Tibial nerve (tissue), 4 donors: ENCODE measurements at places on chromosomes 7 and 10.

GRCh38 chr10:86802473-86803108 is 46.2 kb downstream of the BMPR1A start:
- DNase-seq, result no peak

DNA sequence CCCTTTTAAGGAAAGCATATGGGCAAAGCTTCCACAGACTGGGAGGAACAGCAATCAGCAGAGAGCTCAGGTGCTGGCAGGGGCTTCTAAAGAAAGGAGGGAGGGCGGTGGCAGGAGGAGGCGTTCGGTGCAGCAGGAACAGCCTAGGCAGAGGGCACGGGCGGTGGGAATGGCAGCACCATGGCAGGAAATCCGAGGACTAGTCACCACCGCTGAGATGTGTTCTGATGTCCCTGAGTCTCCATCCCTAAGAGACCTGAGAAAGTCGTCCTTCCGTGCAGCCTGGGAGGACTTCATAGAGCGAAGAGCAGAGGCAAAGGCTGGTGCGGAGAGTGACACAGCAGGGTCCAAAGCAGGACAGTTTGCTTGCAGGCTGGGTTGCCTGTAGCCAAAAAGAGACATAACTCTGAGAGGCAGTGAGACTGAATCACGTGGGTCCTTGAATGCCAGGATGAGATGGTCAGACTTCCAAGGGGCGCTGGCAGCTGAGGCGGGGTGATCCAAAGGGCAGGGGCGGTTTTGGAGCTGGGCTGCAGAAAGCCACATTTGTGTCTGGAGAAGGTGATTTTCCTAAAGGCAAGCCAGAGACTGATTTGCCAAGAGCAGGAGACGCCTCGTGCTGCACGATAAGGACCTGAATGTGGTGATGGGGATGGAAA is 35.8 kb upstream of the GRID1 start:
- no peak for DNase-seq

- DNase-seq, result no peak
These were observed 291.0 kb upstream of the KMT2E start for GRCh38 chr7:104723001-104723400.

DNA sequence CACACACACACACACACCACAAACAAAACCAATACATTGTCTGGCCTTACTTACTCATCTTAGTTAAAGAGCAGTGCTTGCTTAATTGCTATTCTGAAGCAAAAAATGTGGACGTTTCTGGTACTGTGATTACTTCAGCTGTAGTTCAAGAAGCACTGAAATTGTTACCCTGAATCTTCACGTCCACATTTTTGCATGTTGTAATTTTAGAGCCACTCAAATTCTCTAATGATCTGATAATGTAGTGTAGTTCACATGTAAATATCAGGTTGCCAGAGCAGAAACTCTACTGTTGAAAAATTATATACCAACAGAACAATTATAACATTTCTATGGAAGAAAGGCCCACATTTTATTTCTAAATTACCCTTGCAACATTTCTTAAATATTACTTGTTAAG is 1451.1 kb downstream of the GATA3 start:
- DNase-seq, result no peak

GRCh38 chr7:96331233-96331632 is 9.3 kb upstream of the SLC25A13 start:
- DNase-seq, result no peak

GRCh38 chr7:139871331-139871730 is 42.3 kb downstream of the TBXAS1 start:
- no peak for DNase-seq

- DNase-seq, result no peak
These were observed 94.9 kb downstream of the AKR1D1 start for GRCh38 chr7:138170959-138171703.

- DNase-seq, result no peak
These were observed 53.5 kb upstream of the TNS3 start for GRCh38 chr7:47635091-47636080.

- no peak for DNase-seq
These were observed 28.4 kb upstream of the RAPGEF5 start for GRCh38 chr7:22385326-22385725.

DNA sequence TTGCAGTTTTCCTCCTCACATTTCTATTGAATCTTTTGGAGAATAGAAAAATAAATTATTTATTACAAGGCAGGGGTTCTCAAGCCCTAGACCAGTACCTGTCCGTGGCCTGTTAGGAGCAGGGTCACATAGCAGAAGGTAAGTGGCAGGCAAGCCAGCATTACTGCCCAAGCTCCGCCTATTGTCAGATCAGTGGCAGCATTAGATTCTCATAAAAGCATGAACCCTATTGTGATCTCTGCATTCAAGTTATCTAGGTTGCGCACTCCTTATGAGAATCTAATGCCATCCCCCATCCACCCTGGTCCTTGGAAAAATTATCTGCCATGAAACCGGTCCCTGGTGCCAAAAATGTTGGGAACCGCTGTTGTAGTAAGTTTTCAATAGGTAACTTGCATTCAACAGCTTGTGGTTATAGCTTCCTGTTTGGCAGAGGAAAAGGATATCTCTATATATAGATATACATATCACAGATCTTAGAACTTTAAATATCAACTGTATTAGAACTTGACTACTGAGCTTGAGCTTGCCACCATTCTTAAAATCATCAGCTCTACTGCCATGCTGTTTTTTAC is 165.1 kb downstream of the AHR start:
- DNase-seq, result no peak

DNA sequence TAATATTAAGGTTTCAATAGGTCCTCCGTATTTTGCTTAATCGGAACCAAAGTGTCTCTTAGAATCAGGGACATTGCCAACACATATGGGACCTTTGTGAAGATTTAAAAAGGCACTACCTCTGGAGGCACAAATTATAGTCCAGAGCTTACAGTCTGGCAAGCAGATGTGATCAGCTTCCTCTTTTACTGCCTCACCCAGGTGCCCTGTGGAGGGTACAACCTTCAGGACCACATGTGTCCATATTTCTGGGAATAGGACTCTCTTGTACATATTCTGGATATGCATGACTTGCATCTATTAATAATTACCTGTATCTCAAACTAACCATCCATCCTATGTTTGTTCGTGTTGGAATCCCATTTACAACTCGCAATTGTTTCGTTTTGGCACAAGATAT is 60.0 kb downstream of the HGF start:
- DNase-seq, result no peak

- no peak for DNase-seq
These were observed 92.5 kb downstream of the TRRAP start for GRCh38 chr7:98970805-98971204.

- DNase-seq, result no peak
These were observed 53.4 kb downstream of the CFAP58 start for GRCh38 chr10:104406715-104407650.

- no peak for DNase-seq
These were observed 140.3 kb upstream of the LAMB4 start for GRCh38 chr7:108270385-108271015.

DNA sequence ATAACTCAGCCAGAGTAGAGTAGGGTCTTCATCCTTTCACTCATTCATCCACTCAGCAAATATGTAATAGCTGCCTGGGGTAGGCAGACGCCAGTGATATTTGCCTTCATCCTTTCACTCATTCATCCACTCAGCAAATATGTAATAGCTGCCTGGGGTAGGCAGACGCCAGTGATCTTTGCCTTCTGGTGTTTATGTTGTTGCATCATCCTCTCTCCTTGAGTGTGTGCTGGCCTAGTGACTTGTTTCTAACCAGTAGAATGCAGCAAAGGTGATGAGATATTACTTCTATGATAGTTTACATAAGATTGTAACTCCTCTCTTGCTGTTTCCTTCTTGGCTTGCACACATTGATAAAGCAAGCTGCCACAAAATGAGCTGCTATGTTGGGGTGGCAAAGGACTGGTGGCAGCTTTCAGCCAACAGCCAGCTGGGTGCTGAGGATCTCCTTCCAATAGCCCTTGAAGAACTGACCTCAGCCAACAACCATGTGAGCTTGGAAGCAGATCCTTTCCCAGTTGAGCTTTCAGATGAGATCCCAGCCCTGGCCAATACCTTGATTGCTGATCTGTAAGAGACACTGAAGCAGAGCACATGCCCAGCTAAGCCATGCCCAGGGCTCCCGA is 23.2 kb upstream of the MTPN start:
- no peak for DNase-seq

DNA sequence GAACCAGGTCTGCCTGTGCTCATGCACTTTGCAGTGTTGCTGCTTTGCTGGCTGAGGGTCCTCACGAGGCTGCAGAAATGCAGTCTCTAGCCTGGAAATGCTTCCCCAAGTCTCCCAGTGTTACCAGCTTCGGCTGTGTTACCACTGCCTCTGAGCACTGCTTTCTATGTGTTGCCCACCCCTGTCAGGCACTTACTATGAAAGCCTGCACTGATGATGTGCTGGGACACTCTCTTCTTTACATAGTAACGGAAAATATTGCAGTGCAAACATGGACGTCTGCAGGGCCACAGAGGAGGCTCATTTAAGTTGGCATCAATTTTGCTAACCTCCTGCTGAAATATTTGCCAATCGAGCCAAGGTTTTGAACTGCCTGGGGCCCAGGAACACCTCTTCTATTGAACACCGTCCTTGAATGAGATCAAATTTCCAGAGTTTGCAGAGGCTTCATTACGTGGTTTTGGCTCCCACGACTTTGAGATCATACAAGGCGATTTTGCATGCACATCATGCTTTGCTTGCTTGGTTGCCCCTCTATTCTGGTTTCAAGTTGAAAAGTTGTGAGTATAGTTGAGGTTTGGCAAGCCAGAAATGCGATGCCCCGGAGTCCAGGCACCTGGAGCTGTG is 404.7 kb upstream of the PODXL start:
- DNase-seq, result no peak

DNA sequence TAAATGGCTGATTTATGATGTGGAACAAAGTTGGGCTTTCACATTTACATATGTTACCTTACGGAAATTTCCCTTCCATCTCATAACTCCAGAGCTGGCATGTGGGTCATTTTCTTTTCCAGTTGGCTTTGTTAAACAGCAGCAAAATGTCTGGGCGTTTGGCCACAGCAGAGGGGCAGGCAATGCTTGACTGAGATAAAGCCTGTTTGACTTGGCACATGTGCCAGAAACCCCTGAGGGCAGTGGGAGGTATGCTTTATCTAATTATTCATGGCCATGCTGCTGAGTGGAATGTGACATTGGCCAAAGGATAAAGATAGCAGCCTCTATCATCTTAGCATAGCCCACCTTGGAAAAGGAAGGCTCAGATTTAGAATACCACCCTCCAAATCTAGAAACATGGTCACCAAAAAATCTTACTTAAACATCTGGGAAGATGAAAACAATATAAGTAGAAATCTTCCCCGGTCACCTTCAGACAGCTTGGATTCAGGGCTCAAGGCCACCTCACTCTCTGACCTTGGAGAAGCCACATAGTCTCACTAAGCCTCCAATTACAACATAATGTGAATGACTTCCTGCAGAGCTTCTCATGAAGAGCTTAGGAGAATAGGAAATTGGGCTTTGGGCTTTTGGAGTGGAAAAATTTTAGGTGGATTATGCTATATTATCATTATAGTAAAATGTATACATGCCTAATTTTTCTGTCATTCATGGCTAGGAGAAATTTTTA is 101.5 kb downstream of the GRM3 start:
- DNase-seq, result no peak

DNA sequence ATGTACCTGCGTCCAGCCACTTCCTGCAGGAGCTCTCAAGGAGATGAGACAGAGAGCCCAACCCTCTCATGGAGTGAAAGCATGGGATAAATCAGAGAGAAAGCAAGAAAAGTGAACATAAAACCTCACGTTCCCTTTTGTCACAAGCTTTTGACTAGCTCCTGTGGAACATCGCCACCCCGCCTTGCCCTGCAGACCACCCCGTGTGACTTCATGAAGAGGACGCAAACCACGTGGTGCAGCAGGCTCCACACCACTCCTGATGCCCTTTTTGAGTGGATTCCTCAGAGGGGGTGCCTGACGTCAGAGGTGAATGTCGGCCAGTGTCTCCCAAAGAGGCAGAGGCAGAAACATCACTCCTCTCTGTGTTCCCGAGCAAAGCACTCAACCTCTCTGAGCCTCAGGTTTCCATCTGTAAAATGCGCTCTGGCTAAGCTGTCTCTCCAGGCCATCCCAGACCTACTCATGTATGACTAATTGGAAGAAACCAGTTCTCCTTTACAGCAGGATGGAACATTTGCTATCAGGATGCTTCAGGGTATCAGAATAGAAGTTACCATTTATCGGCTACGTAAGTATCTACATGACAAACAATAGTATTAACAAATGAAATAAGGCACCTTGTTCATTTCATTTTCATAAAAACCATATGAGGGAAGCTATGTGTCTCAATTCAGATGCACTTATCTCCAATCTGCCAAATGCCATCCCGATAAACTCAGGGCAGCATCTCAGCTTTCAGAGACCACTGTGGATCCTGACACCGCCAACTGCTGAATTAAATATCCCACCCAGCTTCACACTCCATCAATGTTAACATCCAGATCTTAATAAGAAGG is 5.3 kb downstream of the ZNF488 start:
- DNase-seq, result no peak

- DNase-seq, result no peak
These were observed 38.5 kb downstream of the C1GALT1 start for GRCh38 chr7:7220821-7221220.

DNA sequence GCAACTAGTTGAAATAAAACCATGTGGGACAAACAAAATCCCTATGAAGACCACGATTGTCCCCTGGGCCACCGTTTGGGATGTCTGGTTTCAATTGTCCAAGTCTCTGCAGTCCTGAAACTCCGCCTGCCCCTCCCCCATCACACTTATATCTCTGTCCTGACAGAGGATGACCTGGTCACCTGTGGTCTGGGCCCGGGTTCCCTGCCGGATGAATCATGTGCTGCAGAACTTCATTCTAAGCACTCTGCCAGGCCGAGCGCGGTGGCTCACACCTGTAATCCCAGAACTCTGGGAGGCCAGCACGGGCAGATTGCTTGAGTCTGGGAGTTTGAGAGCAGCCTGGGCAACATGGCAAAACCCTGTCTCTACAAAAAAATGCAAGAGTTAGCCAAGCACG is 91.1 kb downstream of the COL13A1 start:
- DNase-seq, result no peak

DNA sequence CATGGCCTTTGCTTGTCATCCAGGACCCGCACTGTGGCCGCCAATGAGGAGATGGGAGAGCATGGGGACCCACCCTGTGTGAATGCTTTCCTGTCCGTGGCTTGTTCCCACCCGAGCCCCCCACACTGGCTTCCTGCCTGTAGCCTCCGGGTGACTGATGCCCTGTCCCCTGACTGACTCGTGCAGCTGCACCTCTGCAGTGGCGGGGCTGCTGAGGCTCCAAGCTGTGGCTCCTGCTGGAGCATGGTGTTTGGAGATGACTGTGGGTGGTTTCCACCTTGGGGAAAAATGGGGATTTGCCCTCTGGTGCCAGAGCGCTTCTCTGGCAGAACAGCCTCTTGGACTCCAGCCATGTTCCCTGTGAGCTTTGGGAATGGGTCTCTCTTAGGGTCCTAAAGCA is 2.1 kb downstream of the CAMK1D start:
- DNase-seq, result no peak

- DNase-seq, result no peak
These were observed 110.1 kb downstream of the PLCE1 start for GRCh38 chr10:94103801-94104221.

DNA sequence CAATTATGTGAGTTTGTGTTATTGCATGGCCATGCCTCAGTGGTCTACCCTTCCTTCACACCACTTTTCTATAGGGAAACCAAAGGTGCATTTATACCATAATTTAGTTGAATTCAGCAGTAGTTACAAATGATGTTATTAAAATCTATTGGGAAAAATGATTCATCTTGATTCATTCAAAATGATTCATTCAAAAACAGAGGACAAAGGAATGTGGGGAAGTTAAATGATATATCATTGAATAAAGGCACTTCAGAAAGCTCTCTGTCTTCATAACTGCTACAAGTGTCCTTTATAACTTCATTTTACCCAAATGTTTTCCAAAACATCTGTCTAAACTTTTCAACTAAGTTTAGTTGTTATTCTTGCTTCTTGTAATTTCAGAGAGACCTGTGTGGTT is 722.9 kb downstream of the GRM8 start:
- no peak for DNase-seq
